ENCODE measurements at places on chromosomes 11 and 22.

DNA sequence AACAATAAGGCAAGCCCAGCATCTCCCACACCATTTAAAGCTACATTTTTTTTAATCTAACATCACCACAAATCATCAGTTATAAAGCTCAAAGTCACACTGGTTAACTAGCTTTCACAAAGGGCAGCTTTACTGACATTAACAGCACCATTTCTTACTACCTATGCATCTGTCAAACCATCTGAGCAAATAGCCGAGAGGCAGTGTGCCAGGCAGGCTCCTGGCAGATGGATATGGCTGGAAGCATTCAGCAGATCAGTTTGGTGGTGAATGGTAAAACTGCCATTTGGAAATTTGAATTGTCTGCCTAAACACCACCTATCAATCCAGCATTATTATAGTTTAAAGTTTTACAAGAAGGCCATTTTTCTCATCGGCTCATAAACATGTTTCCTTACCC lies 131.2 kb downstream of the TTC28 start:
- no peak for DNase-seq

GRCh38 chr22:21928048-21928447 lies 24.6 kb downstream of the PPM1F start:
- DNase-seq, result no peak

DNA sequence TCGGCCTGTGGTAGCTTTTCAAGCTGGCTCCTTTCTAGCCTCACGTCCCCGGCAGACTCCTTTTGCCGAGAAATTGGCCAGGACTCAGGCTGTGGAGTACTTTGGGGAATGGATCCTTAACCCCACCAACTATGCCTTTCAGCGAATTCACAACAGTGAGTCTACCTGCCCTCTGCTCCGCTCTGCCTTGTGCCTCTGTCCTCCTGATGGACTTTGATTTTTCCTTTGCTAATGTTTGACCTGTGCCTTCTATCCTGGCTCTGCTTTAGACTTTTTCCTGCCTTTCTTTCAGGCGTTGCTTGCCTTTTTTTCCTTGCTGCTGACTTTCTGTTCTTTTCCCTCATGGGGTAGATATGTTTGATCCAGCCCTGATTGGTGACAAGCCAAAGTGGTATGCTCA lies 12.5 kb downstream of the MADD start:
- DNase-seq, result no peak

- no peak for DNase-seq
Observed at GRCh38 chr11:11244470-11245080, 108.5 kb downstream of the CSNK2A3 start.

DNA sequence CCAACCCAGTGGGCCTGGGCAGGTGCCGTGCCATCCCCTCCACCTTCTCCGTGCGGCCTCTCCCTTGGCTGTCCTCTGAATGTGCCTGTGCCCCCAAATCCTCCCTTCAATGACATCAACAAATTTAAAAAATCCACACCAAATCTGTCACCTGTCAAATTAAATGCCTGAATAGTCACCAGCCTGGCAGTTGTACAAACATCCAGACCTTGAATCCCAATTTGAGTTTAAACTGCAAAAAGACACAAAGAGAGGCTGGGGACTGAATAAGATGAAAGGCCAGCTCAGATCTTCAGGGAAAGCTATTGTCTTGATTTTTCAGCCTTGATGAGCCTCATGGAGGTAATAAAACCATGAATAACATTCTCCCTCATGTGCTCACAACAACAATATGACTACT lies 194.7 kb downstream of the KIRREL3 start:
- DNase-seq, result no peak

- DNase-seq, result no peak
Observed at GRCh38 chr11:23280088-23280487, 419.8 kb upstream of the CCDC179 start.

GRCh38 chr11:8237453-8237852 lies 26.2 kb downstream of the LMO1 start:
- no peak for DNase-seq

- DNase-seq, result no peak
Observed at GRCh38 chr11:93143186-93143585, 54.6 kb downstream of the SLC36A4 start.

GRCh38 chr22:47457509-47458300 lies 695.3 kb downstream of the TBC1D22A start:
- no peak for DNase-seq

GRCh38 chr22:22745225-22746060 lies 101.0 kb downstream of the GGTLC2 start:
- peak; percentile 64 for DNase-seq

DNA sequence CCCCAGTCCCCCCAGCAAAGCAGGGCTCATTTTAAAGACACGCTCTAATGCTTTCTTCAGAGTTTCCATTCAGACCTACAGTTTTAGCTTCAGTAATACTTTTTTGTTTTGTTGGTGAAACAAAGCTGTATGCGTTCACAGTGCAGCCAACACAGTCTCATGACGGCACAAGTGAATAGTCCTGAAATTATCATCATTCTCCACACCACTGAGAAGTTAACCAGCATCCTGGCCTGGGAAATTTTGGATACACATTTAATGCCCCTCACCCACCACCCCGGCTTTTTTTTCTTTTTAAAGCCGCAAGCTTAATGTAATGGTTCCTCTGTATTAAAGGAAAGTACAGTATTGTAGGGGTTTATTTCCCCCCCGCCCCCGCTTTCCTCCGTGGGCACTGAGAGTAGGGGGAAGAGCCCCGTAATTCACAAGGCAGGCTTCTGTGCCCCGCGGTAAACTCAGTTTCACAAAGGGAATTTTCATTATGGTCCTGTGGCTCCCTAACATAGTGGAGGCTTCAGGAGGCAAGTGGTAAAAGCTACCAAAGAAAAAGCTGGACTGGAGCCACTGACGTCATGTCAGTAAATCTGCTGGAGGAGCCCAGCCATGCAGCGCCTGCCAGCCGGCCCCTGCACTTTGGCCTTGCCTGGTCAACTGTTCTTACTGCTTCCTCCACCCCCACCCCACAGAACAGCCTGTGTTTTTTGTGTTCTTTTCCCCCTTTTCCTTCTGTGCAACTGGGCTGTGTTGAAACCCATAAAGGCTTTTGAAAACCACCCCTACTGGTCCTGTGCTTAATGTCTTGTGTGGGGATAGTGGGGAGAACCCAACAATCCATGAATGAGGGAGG lies 18.2 kb downstream of the TEAD1 start:
- no peak for DNase-seq

- no peak for DNase-seq
Observed at GRCh38 chr11:75349521-75350116, 1.8 kb downstream of the ARRB1 start.

DNA sequence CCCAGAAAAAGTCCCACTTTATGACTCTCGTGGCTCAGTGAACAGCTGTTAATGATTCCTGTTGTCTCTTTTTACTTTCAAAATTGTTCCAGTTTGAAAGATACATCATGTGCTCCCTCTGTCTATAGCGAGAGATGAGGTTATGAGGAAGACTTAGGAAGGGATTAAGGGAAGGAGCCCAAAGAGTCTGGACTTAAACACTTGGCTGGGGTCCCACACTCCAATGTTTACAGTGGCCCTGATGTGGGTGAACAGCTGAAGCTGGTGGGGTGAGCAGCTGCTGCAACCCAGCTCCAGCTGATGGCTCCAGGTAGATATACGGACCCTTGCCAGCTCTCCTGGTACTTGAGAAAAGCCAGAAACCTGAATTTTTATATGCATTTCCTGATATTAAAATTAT lies 84.5 kb upstream of the PLET1 start:
- no peak for DNase-seq

DNA sequence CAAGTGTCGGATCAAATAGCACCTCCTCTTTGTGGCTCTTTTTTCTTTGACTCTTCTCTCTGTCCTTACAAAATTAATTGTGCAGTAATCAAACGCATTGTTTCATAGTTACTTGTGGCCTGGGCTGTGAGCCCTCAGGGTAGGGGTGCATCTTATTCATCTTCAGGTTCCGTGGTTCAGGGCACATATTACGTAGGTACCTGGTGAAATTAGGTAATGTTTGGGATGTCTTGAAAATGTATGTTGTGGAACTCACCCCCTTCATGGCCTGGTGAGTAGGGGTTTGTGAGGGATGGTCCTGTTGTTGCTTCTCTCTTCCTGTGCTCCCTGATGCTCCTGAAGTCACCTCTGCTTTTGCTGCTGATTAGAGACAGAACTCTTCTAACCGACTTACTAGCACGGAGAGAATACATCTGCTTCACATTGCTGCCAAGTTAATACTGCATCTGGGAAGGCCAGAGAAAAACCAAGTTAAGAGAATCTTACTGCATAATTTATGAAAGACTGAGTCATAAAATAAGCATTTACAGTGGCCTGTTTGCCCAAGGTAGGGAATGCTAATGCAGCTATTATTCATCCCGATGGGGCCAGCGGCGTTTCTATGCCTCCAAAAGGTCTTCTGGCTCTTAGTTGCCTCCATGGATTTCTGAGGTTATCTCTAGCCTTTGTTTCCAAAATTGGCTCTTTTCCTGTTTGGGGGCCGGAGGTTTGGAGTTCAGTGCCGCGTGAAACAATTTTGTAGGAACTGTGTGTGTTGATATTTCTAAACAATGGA lies 66.9 kb downstream of the TBC1D22A start:
- DNase-seq, result no peak

DNA sequence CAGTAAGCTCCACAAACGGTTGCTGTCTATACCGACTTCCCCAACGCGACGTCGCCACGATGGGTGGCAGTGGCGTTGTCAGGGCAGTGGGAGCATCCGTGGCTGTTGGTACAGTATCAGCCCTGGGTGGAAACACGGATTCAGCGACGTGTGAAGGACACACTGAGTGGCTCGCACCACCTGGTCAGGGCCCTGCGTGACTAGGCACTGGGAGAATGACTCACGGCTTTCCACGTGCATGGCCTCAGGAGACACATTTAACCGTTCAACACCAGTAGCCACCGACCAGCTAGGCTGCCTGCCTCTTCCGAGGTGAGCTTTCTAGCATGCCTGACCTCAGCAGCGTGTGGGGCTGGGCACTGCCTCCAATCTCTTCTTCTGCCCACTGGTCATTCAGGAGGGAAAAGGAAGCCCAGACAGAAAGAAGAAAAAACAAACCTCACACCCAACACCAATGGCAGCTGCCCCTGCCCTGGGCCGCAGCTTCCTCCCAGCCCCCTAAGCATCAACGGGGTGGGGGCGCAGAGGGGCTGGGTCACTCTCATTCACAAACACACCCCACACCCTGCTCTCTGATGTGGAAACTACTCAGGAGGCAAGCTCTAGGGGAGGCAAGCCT lies 59.0 kb downstream of the MYH9 start:
- DNase-seq, result no peak

- no peak for DNase-seq
Observed at GRCh38 chr11:126080161-126080941, 17.7 kb upstream of the CDON start.

GRCh38 chr11:70717936-70718595 lies 319.7 kb downstream of the CTTN start:
- DNase-seq, result no peak

- DNase-seq, result no peak
Observed at GRCh38 chr11:19816817-19817216, 104.2 kb downstream of the NAV2 start.

- no peak for DNase-seq
Observed at GRCh38 chr11:8699903-8700302, 17.3 kb downstream of the RPL27A start.

Measured in CD4-positive, alpha-beta T cell treated with Interleukin-10 for 1 hour (primary cell).